ENCODE measurements at places on chromosomes 1 and 21. TPM values are rescaled to one million over a fixed set of nuclear protein-coding genes. Genes with fewer than 3 reads are reported as not detected.

The MPZ gene
- 0.53 TPM for total RNA-seq

The CELA2A gene
- not detected for total RNA-seq

The SPATA46 gene
- total RNA-seq: not detected

The PLA2G5 gene
- total RNA-seq: not detected

The TMEM269 gene
- total RNA-seq: 0.08 TPM

The CHI3L2 gene
- total RNA-seq: 0.32 TPM

All from A549 treated with ZK216348 at 1 μM for 4 hours (cell line).